ENCODE measurements at places on chromosomes 5 and 9. TPM values are rescaled to one million over a fixed set of nuclear protein-coding genes. Genes with fewer than 3 reads are reported as not detected.

Gene ANKRD18B
- 0.11 TPM for total RNA-seq

Gene IFNA10
- not detected for total RNA-seq

Gene ZNF462
- total RNA-seq = 5.0 TPM

Gene ORM2
- total RNA-seq = not detected

Gene LOX
- 440 TPM for total RNA-seq

Gene CTNND2
- not detected for total RNA-seq

Gene NMUR2
- total RNA-seq = not detected

Gene KIF20A
- total RNA-seq = 26.0 TPM

Gene ZBED3
- 0.54 TPM for total RNA-seq

Gene SPATA24
- total RNA-seq = 0.43 TPM

Gene CLPTM1L
- 135 TPM for total RNA-seq

Gene TPD52L3
- total RNA-seq = not detected

DNA sequence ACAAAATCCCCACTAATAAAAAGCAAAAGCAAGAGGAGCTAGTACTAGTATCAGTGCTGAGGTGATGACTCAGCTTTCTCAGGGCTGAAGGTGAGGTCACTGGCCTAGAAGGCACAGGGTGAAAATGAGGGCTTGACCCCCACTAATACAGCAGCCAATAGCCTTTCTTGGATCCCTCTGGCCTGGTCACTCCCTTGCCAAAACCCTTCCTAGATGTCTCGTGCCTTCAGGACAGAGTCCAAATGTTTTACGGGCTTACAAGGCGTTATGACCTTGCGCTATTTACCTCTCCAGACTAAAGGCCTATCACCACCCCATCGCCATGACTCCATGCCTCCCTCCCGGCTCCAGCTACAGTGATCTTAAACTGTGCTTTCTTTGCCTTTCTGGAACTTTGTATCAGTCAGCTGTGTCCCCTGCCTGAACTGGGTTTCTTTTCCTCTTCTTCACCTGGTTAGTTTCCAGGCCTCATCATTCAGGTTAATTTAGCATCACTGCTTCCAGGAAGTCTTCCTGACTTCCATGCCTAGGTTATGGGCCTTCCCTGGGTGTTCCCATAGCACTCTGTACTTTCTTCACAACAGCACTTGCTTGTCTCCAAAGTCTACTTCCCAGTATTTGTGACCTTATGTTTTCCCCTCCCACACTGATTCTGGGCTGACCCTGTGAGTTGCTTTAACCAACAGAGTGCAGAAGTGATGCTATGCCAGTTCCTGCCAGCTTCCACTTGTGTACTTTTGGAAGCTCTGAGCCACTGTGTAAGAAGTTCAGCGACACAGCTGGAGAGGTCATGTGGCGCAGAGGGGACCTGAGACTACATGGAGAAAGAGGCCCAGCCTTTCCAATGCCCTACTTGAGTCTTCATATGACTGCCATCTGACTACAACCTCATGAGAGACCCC, 4.2 kb upstream of the DELE1 start:
- DNase-seq = no peak

- DNase-seq = no peak
Measured at GRCh38 chr5:122730456-122730855, 44.4 kb upstream of the SNX2 start.

- DNase-seq = no peak
Measured at GRCh38 chr5:60494144-60494543, 205.8 kb downstream of the DEPDC1B start.

DNA sequence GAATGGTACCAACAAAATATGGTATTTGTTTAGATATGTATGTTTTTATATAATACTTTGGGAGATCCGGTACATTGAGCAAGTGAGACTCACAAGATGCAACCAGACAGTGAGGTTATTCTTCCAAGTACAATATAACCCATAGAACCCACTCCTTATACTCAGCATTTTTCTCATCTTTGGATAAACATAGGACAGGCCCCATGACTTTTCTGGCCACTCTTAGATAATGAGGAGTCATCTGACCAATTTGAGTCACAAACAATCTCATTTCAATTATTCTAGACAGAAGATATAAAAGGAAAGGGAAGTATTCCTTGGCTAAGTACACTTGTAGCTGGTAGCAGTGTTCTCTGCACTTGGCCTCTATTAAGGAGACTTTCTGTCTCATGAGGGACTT, 150.2 kb downstream of the SGCD start:
- peak; percentile 46 for DNase-seq

DNA sequence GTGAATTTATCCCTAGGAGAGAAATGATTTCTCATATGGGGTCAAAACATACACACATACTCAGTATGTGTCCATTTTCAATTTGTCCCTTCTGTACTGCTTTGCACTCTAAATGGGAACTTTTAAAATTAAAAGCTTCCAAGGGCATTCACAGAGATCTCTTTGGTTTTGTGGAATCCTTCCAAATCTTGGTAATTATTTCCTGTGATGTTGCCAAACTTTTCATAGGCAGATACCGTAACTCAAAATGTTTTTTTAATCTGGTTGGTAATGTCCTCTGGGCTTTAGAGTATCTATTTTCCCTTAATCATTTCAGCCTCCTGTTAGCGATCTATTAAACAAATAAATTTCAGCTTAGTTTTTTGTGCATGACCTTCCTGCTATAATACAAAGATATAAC, 282.4 kb downstream of the ARHGEF28 start:
- DNase-seq = no peak

GRCh38 chr5:118696076-118696475, 292.3 kb downstream of the DTWD2 start:
- DNase-seq = no peak

- no peak for DNase-seq
Measured at GRCh38 chr5:147390654-147391225, 119.1 kb downstream of the DPYSL3 start.

DNA sequence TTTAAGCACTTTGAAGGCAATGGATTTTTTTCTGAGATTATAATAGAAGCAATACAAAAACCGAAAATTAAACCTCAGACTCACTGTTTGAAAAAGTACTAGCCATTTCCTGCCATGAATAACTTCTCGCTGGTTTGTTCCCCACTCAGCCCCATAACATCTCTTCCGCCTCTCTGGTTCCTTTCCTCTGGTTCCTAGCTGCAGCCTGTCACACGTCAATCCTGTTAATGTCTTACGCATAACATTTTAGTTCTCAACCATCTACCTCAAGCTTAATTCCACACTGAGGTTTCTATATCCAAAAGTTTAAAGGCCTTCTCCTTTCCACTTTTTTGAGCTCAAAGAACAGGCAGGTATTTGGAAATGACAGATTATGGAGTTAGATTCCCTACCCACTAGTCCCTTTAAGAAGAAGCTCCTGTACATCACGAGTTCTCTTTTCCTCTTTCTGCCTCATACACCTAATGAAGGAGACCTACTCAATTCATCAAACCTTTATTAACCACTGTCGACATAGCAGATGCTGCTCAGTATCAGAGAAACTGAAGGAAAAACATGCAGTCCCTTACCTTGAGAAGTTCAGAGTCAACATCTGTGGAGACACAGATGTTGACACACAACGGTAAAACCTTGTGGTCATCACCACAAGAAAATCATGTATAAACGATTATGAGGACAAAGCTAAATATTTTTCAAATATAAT, 243.0 kb upstream of the PTGER4 start:
- DNase-seq = no peak

DNA sequence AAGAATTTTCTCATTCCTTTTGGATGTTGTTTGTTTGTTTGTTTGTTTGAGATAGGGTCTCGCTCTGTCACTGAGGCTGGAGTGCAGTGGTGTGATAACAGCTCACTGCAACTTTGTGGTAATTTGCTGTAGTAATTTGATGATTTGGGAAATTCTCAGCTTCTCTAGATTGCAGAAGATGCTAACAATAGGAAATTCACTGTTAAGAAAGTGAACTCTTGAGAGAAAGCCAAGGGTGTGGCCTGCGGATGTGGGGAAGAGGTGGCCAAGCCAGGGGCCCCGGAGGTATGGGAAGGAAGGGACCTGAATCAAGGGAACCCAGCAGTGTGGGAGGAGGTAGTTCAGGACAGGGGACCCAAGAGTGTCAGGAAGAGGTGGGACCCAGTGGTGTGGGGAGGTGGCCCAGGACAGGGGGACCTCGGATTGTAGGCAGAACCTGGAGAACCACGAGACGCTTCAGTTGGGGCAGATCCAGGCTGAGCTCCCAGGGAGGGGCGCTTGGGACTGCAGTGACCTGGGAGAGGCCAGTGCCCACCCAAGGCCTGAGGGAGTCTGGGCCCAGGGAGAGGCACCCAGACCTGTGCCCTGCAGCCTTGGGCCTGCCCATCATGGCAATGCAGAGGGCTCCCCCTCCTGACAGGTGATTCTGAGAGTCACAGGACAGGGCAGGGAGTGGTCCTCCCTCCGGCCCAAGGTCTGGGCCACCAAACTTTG, 5.6 kb upstream of the LCN2 start:
- peak; percentile 32 for DNase-seq

- DNase-seq = no peak
Measured at GRCh38 chr9:93045521-93045920, 13.0 kb upstream of the SUSD3 start.

GRCh38 chr5:36587354-36587753, 19.1 kb upstream of the SLC1A3 start:
- DNase-seq = no peak

- DNase-seq = no peak
Measured at GRCh38 chr5:90628492-90628891, 69.9 kb downstream of the ADGRV1 start.

- DNase-seq = peak; percentile 96
Measured at GRCh38 chr5:121273833-121274433, 577.7 kb upstream of the FTMT start.

DNA sequence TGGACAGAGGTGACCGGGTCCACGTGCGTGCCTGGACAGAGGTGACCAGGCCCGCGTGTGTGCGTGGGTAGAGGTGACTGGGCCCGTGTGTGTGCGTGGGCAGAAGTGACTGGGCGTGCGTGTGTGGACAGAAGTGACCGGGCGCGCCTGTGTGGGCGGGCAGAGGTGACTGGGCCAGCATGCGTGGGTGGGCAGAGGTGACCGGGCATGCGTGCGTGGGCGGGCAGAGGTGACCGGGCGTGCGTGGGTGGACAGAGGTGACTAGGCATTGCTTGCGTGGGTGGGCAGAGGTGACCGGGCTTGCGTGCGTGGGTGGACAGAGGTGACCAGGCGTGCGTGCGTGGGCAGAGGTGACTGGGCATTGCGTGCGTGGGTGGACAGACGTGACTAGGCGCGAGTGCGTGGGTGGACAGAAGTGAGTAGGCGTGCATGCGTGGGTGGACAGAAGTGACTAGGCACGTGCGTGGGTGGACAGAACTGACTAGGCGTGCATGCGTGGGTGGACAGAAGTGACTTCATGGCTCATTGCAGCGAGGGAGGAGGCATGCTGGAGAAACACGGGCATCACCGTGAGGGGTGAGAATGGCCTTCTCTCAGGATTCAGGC, 254.1 kb upstream of the IRX4 start:
- no peak for DNase-seq

DNA sequence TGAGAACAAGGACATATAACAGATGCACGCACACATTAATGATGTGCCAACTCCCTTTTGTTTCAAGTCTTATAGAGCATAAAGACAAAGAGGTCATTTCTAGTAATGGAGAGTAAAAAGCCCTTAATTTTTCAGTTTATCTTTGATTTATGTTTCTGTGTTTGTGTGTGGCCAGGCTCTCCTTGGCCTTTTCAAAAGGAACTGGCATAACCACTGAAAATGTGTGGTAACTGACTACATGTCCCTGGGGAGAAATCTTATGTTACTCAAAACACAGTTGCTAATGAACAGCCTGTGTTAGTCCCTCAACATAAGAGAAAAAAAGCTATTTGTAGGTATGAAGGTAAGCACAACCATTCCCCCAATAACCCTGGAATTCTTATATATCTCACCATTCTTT, 47.6 kb upstream of the SHOC1 start:
- DNase-seq = peak; percentile 78

GRCh38 chr9:101737705-101738565, 512 bp downstream of the GRIN3A start:
- DNase-seq = peak; percentile 27

DNA sequence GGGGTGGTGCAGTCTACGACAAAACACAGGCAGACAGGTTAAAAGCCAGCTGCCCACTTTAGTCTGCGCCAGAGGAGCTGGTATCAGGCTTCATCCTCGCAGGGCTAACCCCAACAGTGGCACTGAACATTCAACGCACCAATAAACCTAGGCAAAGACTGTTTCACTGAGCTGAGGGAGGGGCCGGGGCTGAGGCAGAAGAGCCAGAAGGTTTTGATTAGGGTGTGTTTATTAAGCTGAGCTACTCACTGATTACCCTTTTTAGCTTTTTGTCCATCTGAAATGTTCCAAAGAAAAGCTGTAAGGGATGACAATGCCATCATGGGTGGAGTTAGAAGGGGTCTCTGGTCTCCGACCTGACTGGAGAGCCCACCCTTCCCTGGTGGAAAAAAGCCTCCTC, 1.4 kb downstream of the ZMYND19 start:
- DNase-seq = peak; percentile 47

DNA sequence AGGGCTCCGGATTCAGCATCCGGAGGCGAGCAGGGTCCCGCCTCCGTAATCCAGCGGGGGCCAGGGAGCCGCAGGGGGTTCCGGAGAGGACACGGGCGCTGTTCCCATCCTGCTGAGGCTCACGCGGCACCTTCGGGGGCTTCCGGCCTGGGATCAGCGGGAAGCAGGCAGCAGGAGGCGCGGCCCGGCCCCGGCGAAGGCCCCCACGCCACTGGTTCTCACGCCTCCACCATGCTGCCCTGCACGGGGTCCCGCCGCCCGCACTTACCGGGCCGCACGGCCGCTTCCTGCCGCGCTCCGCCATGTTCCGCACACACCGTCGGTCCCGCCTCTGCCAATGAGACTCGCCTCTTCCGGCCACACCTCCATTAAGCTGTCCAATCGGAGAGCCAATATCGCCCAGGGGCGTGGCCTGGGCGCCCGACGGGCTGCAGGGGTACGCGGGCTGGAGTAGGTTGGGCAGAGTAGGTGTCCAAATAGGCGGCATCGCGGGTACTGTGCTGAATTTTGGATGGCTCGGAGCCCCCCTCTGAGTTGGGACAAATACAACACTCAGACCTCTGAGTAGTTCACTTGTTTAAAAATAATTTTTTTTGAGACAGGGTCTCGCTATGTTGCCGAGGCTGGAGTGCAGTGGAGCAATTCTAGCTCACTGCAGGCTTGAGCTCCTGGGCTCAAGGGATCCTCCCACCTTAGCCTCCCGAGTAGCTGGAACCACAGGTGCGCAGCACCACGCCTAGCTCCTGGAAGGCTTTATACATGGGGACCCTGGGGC, at the start of gene SPOUT1:
TSS of gene SPOUT1 (minus strand) at position 318 of the 775 bp plus-strand sequence. CDS start at position 304, 14 bp downstream.
- DNase-seq = peak; percentile 97

GRCh38 chr5:174327317-174327864, 281.9 kb downstream of the NSG2 start:
- DNase-seq = peak; percentile 80

GRCh38 chr5:27465140-27465539, 426.8 kb upstream of the CDH9 start:
- no peak for DNase-seq

- no peak for DNase-seq
Measured at GRCh38 chr9:124511426-124511840, 4.2 kb upstream of the NR5A1 start.

- DNase-seq = peak; percentile 98
Measured at GRCh38 chr5:91280362-91281269, 102.5 kb downstream of the ARRDC3 start.

GRCh38 chr9:99075246-99075912, 29.5 kb upstream of the TGFBR1 start:
- DNase-seq = peak; percentile 80

Data from GM23248 (cell line).